ENCODE measurements at places on chromosomes 3 and 15.

- DNase-seq: no peak
Observed at GRCh38 chr3:43373560-43373928, 87.2 kb downstream of the SNRK start.

DNA sequence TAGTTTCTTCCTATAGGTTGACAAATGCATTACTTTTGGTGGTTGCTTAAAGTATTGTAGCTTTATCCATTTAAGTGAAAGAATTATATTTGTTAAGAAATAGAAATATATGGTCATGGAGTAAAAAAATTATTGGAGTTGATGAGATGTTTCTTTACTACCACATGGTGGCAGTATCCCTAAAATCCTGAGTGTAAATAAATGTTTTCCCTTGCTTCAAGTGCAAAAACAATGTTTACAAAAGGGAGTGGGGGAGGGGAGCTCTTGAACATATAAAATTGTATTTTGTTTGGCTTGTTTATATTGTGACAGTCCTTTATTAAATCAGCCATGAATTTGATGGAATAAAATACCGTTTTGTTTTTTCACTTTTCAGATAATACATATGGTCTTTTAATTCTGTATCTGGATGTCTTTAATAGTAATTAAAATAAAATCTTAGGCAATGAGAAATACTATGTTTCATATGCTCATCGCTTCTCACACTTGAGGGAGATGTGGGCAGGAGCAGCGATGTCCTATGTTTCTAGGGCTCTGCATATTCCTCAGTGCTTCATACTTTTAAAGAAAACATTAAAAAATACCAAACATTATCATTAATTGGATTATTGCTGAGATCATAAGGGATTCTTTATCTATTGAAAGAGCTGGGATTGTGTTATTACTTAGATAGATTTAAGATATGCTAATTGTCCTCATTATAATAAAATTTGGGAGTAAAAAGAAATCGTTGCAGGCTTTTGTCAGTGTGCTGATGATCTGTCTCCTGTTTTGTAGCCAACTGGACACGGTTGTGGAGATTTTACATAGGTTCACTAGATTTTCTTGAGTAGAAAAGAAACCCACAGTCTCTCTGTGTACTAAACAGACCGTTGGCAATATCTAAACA is 349.7 kb downstream of the TUSC7 start:
- no peak for DNase-seq

DNA sequence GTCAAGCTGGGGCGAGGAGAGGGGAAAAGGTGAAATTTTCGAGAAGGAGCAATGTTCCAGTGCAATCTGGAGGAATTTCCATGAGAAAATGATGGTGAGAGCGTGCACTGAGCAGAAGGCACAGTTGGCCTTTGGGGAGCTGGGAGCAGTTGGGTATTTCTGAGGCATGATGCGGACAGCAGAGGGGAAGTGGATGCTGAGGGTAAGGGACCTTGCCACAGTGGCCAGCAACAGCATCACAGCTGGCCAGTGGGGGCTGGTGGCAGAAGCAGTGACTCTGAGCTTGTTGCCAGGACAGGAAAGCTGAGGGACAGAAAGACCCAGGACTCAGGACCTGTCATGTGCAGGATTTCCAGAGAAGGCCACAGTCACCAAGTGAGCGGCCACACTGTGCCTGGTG is 98.9 kb downstream of the LSM3 start:
- no peak for DNase-seq

- no peak for DNase-seq
Observed at GRCh38 chr15:101486696-101487459, 2.6 kb downstream of the PCSK6 start.

DNA sequence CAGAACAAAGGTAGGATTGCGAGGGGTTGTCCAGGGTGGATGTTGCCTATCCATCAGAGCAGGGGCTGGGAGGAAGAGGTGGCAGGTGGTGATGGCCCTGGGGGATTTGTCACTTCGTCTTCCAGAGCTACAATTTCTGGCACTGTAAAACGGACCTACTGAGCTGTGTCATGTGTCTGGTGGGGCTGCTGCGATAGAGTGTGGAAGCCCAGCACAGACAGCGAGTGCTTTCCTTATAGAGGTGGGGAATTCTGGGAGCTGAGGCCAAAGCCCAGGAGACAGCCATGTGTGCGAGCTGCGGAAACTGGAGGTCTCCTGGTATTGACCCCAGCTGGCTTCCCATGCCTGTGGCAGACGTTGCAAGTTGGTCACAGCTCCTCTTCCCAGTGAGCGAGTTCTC is 61.2 kb upstream of the SEC22A start:
- no peak for DNase-seq

DNA sequence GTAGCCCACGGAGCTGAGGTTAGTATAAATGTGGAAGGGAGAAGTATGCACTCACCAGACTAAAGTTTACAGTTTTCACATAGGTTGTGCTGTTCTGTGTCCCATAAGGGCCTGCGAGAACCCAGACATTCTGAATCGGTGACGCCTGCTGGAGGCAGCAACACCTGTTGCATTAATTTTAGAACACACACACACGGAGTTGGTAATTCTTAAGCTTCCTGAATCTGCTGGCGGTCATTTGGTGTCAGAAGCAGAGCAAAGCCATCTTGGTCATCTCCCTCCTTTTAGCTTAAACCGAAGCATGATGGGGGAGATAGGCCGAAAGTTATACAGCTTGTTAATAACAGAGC is 41.1 kb upstream of the AP3B2 start:
- no peak for DNase-seq

GRCh38 chr3:18417904-18418572 is 7.1 kb downstream of the SATB1 start:
- DNase-seq: no peak

- DNase-seq: no peak
Observed at GRCh38 chr3:83035704-83036010, 1274.2 kb upstream of the GBE1 start.

GRCh38 chr15:90393040-90393439 is 5.0 kb downstream of the IQGAP1 start:
- no peak for DNase-seq

DNA sequence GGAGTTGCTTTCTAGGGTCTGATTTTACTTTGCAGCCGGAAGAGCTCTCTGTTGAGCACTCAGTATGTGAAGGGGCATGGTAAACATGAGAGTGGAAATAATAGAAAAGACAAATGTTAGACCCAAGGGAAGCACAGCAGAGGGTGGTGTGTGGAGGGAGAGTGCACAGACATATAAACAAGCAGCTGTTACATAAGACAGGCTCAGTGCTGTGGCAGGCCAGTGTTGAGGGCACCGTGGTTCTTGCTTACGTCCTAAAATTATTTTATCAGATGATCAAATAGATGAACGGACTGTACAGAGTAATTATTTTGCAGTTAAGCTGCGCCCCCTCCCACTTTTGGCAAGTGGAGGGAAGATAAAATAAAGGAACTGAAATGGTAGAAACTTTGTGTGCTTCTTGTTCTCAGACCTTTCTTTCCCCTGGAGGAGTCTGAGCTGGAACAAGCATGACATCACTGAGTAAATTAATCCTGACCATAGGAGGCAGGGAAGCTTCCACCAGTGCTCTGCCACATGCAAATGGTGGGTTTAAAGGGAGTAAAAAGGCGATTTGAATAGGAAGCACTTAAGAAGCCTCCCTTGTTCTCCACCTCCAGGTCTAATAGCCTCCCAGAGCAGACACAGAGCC is 205.6 kb downstream of the IL20RB start:
- no peak for DNase-seq

- no peak for DNase-seq
Observed at GRCh38 chr3:113008117-113008516, 17.3 kb downstream of the GTPBP8 start.

- DNase-seq: no peak
Observed at GRCh38 chr3:179421500-179421899, 29.8 kb downstream of the GNB4 start.

DNA sequence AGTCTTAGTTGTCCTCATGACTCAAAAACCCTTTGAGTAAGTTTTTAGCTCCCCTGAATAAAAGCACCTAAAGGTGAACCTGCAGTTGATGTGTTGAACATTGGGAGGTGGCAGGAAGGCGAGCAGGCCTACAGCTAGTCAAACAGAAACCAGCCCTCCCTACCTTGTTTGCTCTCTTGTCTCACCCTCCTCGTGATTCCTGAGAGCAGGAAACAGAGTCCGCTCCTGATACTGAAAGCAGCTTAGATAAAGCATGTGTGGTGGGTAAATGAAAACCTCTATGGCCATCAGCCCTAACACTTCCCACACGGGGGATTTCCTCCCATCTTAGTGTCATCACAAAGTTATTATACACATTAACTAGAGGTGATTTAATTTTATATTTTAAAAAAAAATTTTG is 21.8 kb upstream of the CLDN18 start:
- DNase-seq: no peak

DNA sequence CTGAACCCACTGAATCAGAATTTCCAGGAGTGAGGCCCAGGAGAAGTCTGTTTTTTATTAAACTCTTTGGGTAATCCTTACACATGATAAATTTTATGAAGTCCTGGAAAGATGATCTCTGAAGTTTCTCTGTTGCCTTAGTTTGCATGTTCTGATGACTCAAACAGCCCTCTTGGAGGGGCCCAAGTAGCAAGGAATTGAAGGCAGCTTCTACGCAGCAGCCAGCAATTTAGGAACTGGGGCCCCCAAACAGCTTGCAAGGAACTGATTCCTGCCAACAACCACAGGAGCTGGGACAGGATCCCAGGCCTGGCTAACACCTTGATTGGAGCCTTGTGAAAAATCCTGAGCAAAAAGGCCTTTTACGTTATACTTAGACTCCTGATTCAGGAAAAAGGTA is 5.4 kb upstream of the ACP3 start:
- no peak for DNase-seq

GRCh38 chr3:33392703-33393125 is 47.5 kb downstream of the UBP1 start:
- no peak for DNase-seq

DNA sequence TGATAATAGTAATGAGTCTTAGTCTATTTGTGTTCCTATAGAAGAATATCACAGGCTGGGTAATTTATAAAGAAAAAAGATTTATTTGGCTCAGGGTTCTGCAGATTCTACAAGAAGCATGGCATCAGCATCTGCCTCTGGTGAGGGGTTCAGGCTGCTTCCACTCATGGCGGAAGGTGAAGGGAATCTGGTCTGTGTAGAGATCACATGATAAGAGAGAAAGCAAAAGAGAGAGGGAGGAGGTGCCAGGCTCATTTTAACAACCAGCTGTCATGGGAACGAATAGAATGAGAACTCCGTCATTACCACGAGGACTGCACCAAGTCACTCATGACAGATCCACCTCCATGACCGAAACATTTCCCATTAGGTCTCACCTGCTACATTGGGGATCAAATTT is 664.0 kb upstream of the SGO1 start:
- DNase-seq: no peak

DNA sequence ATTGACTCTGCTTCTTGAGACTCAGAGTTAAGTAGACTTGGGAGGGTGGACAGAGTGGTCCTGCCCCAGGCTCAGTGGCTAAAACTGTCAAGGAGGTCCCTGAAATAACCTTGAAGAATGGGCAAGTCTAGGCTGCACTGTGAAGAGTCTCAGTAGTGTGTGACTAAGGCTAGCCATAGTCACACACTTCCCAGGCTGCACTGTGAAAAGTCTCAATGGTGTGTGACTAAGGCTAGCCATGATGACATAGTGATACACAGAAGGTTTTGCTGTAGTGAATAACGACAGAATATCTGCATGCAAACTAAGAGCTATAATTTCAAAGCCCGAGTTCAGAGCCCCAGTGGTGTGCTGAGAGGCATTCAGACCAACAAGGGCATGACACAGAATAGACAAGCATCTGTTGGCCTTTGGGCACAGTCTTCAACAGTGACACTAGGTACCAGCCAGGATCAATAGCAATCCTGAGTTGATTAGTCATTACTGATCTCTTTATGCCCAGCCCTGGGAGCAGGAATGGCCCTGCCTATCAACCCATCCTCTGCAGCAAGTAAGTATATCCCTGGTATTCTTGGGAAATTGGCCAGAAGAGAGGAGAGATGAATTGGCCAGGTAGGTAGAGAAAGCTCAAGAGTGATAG is 72.4 kb upstream of the BBX start:
- no peak for DNase-seq

- no peak for DNase-seq
Observed at GRCh38 chr15:35737441-35737840, 191.5 kb upstream of the DPH6 start.

DNA sequence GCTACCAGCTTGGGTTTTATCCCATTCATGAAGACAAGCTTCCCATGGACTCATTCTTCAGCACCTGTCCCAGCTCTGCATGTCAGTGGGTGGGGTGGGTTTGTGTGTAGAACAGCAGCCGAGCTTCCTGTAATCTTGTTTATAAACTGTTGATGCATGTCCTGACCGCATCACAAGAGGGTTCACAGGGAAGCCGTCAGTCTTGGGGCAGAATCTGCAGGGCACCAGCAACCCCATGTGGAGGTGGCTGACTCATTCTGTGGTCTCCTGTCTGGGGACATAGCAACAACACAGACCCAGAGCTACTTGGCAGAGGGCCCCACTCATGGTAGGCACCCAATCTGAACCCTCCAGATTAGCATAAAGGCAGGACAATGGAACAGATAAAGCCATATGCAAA is 35.6 kb downstream of the DAPK2 start:
- peak; percentile 83 for DNase-seq

- no peak for DNase-seq
Observed at GRCh38 chr3:38628835-38629234, 20.7 kb downstream of the SCN5A start.

GRCh38 chr15:88638626-88639372 is at the start of gene ISG20:
Gene ISG20, plus strand, starts transcription at chr15:88639016. Its CDS starts 351 bp downstream, at chr15:88639367.
- DNase-seq: peak; percentile 98

All from stimulated activated CD8-positive, alpha-beta memory T cell treated with anti-CD3 and anti-CD28 coated beads, Interleukin-7, amount 100 ng/mL, for 4 hours (primary cell).